Spinal cord (tissue), 10 donors: ENCODE measurements at places on chromosomes 2 and 18.

GRCh38 chr2:131641414-131642206 lies 113.9 kb downstream of the CCDC74A start:
- DNase-seq, result no peak

DNA sequence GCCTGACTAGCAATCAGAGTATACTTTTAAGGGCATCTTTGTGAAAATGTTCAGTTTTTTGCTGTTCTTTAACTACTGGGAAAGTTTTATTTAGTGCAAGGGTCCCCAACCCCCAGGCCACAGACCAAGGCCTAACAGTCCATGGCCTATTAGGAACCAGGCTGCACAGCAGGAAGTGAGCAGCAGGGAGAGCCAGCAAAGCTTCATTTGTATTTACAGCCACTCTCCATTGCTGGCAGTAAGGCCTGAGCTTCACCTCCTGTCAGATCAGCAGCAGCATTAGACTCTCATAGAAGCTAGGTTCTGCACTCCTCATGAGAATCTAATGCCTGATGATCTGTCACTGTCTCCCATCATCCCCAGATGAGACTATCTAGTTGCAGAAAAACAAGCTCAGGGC lies 17.1 kb upstream of the NR4A2 start:
- DNase-seq, result no peak

- DNase-seq, result peak; percentile 69
Measured at GRCh38 chr2:120373424-120373823, 27.5 kb downstream of the INHBB start.

GRCh38 chr2:172437419-172438341 lies 10.3 kb downstream of the ITGA6 start:
- no peak for DNase-seq

DNA sequence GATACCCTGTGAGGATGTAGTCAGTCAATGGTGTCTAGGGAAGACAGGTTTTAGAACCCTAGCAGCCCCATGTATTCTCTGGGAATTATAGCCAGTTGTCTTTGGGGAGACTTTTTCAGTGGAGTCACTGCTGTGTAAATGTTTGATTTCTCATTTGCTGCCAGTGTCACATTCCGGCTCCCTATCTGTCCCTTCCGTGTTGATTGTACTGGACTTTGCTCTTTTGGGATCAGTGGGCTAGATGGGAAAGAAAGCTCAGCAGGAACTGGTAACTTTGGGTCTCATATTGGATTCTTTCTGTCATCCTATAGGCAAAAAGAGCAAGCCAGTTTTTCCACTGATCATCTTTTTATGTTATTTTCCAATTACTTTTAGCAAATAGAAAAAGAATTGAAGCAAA lies 70.1 kb downstream of the GTF3C3 start:
- DNase-seq, result no peak

GRCh38 chr2:238087211-238087610 lies 12.9 kb upstream of the ESPNL start:
- no peak for DNase-seq

DNA sequence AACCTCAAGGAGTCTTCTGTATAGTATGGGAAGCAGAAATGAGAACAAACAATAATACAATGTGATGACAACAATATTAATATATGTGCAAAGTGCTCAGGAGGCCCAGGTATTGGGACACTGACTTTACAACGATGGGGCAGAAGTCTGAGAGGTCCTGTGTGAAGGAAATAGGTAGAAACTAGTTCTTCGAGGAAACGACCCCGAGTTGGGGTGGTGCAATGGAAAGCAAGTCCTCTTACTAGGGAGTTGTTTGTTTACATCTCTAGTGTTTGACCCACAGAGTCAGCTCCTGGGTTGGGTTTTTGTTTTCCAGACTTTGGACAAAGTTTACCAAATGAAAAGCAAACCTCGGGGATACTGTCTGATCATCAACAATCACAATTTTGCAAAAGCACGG lies 16.2 kb downstream of the CASP8 start:
- DNase-seq, result no peak

DNA sequence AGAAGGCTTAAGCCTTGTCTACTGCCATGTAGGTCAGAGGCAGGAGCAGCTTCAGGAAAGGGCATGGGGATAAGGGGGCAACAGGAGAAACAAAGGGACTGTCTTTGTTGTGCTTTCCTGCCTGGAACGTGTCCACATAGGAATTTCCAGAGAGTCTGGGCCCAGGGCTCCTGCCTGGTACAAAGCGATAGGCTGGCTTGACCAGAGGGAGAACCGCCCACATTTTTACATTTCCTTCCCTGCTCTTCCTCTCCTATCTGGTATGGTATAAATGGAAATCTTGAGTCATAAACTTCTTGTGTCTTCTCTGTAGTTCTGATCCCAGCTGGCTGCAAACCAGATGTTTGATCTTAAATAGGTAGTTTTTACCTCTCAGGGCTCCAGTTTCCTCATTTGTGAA lies 414.8 kb downstream of the HRH4 start:
- DNase-seq, result no peak

GRCh38 chr2:212448698-212449097 lies 89.9 kb downstream of the ERBB4 start:
- DNase-seq, result peak; percentile 15

DNA sequence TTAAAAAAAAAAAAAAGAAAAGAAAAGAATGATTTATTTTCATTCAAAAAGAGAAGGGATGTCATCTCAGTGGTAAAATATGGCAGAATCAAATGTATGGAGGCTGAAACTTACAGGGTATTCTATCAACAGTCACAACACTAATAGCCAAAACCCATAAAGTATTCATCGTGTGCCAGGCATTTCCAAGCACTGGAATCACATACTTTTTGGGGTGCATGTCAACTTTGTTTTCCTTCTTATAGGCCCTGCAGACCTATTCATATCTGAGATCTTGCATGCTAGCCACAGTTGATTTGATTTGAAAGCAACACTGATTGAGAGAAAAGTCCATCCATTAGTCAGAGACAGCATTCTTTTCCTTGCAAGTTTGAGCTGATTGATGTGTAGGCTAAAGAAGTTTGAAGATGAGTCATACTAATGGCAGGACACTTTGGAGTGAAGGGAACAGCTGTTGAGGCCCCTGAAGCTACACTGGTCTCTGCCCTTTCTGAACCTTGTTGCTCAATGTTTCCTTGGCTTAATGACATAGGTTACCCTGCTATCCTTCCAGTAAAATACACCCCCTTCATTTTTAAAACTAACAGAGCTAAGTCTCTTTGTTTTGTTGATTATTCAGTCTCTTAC lies 22.0 kb downstream of the KATNAL2 start:
- DNase-seq, result no peak

DNA sequence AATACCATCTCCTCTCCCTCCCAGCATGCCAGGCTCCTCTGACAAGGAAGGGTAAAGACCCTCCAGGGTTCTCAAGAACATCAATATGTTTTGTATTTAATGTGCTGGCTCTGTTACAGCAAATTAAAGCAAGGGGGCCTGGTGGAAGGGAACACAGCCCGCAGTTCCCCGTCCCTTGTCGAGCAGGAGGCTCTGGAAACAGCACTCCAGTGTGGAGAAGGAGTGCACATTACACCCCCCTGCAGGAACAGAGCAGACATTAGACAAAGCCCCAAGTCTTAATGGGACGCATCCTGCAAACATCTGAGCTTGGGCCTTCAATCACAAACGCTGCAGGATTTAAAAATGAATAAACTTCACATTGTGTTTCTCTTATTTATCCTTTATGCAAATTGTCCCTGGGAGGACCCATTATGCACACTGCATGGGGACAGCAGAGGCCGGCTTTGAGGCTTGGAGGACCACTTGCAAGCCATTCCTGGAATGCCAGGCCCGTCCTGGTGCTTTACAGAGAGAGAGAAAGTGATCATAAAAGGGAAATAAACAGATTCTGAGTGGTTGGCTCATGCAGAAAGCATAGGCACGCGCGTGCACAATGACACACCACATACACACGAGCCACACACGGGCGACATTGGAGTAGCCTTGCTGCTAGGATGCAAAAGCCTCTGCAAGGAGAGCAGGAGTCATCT lies 328.7 kb downstream of the SMAD2 start:
- no peak for DNase-seq

GRCh38 chr2:32732912-32733472 lies 105.1 kb downstream of the TTC27 start:
- DNase-seq, result no peak

- no peak for DNase-seq
Measured at GRCh38 chr2:88074854-88075292, 7.2 kb downstream of the SMYD1 start.

- DNase-seq, result no peak
Measured at GRCh38 chr2:151852260-151853069, 24.2 kb upstream of the ARL5A start.

DNA sequence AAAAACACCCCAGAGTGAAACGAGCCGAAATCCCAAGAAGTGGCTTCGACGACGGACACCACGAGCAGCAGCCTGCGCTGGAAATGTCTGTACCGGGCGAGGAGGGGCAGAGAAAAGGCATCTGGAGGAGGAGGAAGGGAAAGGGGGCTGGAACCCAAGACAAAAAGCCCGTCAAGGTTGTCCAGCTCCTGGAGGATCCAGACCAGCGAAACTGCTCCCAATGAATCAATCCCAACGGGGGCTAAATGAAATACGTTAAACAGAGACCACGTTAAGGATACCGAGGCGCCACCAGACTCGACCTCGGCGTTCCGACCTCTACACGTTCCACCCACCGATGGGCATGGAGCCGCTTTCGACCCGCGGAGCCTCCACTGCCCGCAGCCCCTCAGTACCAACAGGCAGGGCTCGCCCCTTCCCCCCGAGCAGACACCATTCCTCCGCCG lies 400 bp downstream of the CCDC88A start:
- DNase-seq, result peak; percentile 31

DNA sequence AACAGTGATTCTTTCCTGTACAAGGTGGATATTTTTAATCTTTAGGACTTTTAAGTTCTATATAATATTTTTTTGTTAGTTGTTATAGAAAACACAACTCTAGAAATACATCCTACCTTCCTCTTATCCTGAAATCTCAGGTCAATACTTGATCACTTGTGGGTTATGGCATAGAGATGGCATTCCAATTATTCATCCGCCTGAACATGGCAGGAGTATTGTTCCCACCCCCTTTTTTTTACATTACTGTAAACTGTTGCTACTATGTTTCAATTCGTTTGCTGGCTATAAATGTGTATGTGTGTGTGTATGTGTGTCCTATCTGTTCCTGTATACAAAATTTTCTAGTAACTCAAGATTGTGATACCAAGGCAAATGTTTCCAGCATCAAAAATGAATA lies 43.3 kb upstream of the FN1 start:
- no peak for DNase-seq

DNA sequence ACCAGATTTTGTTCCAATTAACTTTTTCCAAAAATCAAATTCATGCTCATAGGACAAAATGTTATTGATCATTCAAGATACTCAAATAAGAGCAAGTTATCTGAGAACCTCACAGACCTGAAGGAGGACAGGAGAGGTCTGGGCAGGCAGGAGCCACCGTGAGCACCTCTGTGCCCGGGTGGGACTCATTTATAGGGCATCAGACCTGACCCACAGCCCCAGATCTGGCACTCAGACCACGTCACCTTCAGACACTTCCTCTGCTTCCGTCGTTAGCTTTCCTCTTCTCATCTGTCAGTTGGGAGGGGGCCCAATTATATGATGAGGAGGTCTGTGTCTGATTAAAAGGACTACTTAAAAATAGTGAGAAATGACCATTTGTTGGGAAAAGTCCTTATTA lies 169.4 kb downstream of the EIPR1 start:
- DNase-seq, result no peak

DNA sequence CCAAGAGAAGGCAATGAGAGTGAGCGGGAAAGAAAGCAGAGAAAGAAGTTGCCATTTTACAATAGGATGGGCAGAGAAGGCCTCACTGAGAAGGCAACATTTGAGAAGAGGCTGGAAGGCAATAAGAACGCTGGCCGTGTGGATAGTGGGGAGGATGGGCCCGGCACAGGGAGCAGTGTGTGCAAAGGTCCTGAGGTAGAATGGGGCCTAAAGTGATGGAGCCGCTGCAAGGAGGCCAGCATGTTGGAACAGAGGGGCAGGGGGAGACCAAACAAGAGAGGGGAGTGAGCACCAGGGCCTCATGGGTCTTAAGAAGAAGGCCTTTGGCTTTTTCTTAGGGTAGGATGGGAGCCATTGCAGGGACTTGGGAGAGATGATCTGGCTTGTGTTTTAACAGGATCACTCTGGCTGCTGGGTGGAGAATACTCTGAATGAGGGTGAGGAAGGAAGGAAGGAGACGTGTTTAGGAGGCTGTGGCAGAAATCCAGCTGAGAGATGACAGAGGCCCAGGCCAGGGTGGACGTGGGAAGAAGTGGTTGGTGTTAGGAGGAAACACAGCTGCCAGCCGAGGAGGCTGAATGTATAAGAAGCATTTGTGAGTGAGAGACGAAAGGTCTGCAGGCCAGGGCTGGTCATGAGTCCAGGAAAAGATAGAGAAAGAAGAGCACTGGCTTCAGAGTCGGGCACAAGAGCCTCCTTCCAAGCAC lies 159.8 kb downstream of the KLHL29 start:
- DNase-seq, result no peak

- DNase-seq, result no peak
Measured at GRCh38 chr2:201975434-201975833, 58.2 kb upstream of the FZD7 start.

DNA sequence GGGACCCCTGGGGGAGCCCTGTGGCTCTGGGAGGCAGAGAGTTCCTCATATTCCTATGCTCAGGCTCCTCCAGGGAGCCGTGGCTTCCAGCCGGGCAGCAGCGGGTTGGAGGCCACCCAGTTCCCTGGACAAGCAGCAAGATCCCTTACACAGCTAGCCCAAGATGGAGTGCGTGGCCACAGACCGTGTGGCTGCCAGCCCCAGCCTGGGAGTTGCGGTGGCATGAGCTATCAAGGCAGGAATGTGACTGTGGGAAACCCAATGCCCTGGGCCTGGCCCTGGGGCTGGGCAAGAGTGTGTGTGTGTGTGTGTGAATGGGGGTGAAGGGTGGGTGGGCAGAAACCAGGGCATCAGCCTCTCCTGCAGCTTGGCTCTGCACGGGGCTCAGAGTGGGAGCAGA lies 130.5 kb downstream of the DYSF start:
- no peak for DNase-seq

DNA sequence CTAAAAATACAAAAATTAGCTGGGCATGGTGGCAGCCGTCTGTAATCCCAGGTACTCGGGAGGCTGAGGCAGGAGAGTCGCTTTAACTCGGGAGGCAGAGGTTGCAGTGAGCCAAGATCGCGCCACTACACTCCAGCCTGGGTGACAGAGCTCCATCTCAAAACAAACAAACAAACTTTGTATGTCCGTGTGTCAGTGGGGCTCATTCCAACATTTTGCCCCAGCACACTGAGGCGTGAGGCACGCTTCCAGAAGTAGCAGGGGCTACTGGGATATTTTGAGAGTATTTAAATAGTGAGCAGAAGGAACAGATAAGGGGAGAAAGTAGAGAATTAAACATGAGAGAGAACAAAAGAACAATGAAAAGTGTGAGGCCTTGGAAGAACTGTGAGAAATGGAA lies 83.3 kb upstream of the TANK start:
- no peak for DNase-seq

DNA sequence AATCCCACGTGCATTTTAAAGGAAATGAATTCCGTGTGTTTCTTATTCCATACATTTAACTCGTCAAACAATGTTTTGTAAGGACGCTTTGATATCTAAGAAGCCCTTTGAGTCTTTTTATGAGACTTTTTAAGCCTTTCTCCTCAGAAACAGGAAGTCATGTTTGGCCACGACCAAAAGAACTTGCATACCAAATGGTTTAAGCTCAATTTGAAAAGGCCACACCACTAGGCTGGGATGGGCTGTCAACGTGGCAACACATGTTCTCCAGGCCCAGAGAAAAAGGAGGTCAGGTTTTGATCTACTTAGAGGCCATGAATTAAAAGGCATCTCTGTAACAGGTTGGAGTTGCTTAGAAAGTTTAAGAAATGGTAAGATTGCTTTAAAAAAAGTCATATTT lies 441.8 kb downstream of the CMPK2 start:
- no peak for DNase-seq
